ENCODE measurements at places on chromosomes 12 and 14.

GRCh38 chr14:90495357-90496276, 98.8 kb downstream of the CALM1 start:
- DNase-seq: peak; percentile 71

GRCh38 chr14:73753124-73753886, 39.1 kb upstream of the PNMA1 start:
- no peak for DNase-seq

GRCh38 chr14:69152902-69153151, at the start of gene DCAF5:
Gene DCAF5, minus strand, starts transcription at chr14:69153119. Its CDS starts 141 bp downstream, at chr14:69152978.
- peak; percentile 83 for DNase-seq

DNA sequence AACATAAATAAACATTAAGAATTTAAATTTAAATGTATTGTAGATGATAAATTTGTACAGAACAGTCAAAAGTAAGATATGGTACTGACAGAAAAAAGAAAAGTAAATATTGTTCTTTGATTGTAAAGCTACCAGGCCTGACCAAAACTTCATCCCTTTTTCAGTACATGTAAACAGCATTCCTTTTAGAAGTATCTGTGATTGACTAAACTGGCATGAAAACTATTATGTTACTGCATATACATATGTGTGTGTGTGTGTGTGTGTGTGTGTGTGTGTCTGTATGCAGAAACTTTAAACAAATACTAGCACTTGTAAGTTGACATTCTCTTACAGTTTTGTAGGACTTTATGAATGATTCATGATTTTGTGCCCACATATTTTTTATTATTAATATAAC, 270.9 kb downstream of the C12orf50 start:
- DNase-seq: no peak

GRCh38 chr14:57486767-57487379, 6.8 kb downstream of the CCDC198 start:
- peak; percentile 36 for DNase-seq

GRCh38 chr12:1970331-1970900, 33.8 kb downstream of the DCP1B start:
- no peak for DNase-seq

DNA sequence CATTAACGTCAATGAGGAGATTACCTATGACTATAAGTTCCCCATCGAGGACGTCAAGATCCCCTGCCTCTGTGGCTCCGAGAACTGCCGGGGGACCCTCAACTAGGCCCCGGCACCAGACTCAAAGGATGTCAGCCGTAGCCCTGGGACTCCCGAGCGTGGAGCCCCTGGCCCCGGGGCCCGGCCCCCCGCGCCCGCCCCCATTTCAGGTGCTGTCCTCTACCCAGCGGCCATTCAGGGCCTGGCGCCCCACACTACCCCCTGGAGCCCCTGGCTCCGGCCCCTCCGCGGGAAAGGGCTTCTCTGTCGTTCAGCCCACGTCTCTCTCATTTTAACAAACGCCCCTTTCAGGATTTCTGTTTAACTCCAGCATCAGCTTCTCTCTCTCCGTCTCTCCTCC, 26.3 kb downstream of the SETD1B start:
- no peak for DNase-seq

GRCh38 chr14:33347796-33348195, 409.1 kb downstream of the NPAS3 start:
- no peak for DNase-seq

- no peak for DNase-seq
Measured at GRCh38 chr14:69487226-69487625, 2.7 kb downstream of the PLEKHD1 start.

- no peak for DNase-seq
Measured at GRCh38 chr12:52347551-52348510, 19.4 kb downstream of the KRT85 start.

DNA sequence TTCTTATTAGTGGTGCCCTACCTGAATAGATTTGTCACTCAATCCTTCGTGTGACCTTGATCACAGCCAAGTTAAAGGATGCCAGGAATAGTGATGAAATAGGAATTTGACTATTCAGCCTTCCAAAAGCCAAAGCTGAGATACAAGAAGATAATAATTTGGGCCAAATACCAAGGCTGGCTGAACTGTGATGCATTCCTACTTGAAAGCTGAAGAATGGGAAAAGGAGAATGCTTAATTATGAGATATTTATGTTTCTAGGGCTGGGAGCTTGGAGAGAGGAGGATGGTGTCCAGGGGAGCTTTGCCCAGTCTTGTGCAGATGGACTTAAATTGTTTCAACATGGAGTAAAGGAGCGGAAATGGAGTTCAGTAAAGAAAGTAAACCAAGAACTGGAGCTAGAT, 5.2 kb downstream of the RNASE7 start:
- DNase-seq: no peak

- no peak for DNase-seq
Measured at GRCh38 chr12:121796855-121797751, 3.6 kb upstream of the RHOF start.

DNA sequence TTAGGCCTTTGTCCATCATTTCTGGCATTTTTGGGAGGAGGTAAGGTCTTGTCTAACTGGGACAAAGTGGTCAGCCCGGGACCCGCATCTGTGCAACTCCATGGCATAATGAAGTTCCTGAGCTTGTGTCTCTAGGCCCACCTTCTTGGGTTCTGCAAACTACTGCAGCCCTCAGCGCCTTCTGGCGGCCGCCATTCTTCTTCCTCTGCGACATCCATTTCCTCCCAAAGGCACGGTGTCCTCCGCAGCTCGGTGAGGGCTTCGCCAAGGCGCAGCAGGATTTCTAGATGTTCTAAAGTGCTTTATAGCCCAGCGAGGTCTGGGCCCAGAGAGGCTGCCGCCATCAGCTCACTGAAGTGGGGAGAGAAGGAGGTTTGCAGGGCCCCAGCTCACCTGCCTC, 134.4 kb upstream of the OR4E1 start:
- no peak for DNase-seq

- DNase-seq: no peak
Measured at GRCh38 chr12:105369014-105369413, 38.5 kb downstream of the C12orf75 start.

DNA sequence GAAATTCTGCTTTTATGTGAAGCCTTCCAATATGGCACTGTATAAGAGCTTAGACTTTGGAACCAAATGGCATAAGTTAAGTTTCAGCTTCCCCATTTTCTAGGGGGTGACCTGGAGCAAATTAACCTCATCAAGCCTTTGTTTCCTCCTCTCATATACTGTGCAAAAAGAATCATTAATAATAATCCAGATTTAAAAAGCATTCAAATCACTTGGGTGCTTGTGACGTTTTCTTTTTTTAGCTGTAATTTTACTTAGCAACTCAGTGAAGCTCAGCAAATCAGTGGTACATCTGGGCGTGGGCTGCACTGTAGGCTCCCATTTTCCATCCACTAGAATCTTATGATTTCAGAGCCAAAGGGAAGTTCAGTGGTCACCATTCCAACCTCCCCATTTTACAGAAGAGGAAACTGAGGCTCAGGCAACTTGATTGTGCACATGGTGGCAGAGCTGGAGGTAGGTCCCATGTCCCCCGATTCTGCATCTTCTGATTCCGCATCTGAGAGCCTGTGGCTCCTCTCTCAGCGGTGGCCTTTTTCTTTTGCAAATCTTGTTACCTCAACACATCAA, 131.2 kb downstream of the SNAPC1 start:
- no peak for DNase-seq

DNA sequence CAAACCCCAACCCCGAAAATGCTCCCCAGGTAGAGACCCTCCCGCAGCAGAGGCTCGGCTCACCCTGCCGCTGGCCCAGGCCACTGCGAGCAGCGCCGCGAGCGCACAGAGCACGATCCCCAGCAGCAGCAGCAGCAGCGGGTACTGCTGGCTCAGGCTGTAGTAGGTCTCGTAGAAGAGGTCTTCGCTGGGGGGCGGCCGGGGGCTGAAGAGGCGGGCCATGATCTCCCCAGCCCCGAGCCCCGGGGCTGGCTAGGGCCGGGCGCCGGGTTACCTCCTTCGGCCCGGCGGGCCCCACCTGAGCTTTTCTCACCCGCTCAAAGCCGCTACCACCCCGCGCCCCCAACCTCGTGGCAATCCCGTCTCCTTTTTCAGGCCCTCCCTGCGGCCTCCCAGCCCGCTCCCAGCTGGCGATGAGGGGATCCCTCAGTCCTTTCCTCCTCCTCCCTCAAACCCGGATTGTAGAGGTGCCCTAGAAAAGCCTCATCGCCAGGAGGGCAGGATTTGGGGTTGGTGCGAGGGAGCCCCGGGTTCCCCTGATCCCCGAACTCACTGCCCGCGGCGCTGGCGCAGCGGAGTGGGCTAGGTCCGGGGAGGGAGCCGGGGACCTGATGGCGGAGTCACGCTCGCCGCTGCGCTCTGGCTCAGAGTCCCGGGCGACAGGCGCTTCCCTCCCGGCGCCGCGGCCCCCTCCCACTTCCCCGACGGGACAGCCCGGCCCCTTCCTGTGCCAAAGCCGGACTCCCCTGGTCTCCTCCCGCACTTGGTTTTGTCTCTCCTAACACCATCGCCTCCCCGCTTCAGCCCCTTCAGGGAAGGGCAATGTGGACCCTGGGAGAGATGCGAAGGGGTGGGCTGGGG, at the start of gene ADCY4:
Gene ADCY4 (minus strand): TSS at position 641 of the 861 bp plus-strand sequence. CDS start 419 bp downstream, at position 222.
- no peak for DNase-seq

DNA sequence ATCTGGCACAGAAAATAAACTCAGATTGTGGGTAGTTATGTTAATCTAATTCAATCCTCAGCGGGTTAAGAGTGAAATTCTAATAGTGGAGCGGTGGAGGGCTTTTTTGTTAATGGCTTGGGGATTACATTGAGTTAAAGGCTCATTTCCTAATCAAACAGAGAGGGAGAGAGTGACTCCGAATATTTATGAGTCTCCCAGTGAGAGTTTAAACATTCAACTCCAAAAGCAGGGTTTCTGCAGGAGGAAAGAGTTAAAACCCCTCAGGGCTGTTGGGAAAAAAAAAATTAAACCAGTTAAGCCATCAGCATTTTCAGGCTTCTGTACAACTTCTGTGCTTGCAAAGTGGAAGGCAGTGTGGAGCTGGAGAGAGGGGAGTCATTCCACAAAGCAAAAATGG, 62.1 kb upstream of the ESRRB start:
- no peak for DNase-seq

- DNase-seq: no peak
Measured at GRCh38 chr12:128743916-128744315, 79.8 kb downstream of the SLC15A4 start.

DNA sequence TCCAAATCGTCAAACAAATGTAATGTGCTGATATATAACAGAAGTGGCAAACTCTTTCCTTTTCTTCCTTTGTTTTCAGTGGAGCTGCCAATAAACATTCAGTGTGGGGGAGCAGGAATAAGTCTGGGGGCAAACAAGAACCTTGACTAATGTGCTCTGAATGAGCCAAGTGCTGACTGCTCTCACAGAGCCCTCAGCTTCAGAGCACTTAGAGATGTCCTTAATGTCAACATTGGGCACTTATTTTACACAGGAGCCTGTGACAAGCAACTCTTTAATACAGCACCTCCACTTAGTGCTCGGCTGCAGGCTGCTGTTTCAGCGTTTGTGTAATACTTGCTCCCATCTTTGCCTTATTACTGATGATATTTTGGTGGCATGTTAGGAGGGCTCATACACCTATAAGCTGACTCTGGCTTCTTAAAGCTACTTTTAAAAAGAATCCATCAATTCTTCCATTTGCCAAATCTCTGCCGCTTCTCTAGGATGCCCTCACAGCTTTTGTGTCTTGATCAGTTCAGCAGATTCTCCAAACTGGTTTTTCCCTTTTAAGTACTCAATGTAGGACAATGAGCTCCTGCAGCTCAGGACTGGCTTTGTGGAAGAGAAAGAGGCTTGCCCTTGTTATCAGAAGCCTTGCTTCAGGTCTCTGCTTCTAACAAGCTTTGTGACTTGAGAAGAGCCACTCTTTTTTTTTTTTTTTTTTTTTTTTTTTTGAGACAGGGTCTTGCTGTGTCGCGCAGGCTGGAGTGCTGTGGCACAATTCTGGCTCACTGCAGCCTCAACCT, 206.6 kb downstream of the MON2 start:
- DNase-seq: no peak

DNA sequence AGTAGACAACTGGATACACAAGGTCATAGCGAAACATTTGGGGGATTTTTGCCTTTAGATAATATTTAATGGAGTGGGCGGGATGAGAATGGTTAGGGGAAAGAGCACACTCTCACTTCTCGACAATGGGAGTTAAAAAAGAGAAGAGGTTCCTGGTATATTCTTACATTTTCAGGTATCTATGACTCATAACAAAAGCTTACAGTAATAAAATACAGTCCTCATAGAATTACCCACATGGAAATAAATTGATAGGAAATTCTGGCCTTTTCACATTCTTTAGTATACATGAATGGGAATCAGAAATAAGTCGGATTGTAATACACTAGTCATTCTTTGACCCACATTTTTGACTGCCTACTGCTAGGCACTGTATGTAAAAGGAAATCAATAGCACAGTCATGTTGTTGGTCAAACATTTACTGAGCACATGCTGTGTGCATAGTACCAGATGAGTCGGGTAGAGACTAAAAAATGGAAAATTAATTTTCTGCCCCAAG, 8.2 kb upstream of the CRADD start:
- no peak for DNase-seq

DNA sequence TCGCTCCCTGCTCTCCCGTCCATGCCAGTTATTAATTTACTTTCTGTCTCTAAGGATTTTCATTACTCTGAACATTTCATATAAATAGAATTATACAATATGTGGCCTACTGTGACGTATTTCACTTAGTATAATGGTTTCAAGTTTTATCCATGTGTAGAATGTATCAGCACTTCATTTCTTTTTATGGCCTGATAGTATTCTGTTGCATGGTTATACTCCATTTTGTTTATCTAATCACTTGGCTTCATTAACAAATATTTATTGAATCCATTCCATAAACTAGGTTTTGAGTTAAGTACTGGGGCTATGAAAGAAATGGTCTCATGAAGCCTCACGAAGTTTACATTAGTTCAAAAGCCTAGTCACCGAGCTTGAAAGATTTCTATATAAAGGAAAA, 7.6 kb downstream of the GPR65 start:
- no peak for DNase-seq

DNA sequence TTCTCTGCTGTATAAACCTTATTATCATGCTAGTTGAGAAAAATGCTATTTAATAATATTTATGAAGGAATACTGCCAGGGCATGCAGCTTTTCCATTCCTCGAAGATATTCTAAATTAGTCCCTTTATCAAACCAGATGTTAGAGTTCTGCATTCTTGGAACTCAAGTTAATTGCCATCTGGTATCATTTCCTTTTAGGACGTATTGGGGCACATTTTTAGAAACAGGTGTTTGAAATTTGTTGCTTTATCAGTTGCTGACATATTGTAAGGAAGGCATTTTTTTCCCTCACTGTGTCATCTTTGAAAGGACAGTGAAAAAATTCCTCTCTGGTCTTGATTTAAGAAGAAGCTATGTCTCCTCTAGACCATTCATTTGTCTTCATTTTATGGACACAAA, 471.2 kb upstream of the PRICKLE1 start:
- DNase-seq: no peak
